Caco-2 (cell line): ENCODE measurements at places on chromosomes 7 and 10. TPM values are rescaled to one million over a fixed set of nuclear protein-coding genes. Genes with fewer than 3 reads are reported as not detected.

DNA sequence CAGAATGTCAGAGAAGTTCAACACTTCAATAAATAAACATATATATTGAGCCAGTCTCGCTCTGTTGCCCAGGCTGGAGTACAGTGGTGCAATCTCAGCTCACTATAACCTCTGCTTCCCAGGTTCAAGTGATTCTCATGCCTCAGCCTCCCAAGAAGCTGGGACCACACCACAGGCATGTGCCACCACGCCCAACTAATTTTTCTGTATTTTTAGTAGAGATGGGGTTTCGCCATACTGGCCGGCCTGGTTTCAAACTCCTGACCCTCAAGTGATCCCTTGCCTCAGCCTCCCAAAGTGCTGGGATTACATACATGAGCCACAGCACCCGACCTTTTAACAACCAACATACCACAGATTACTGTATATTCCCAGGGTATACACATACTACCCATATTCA is 134.2 kb downstream of the JMJD1C start:
- no peaks in the 10 kb centered on the region; the same call in 1 of the 2 replicates for H3K36me3 ChIP-seq
- H3K4me1 ChIP-seq: no peaks in the 10 kb centered on the region
- no peak for DNase-seq
- no peak overlapping the region for H3K4me3 ChIP-seq

GRCh38 chr7:115023219-115023618 is 101.3 kb downstream of the MDFIC start:
- H3K4me3 ChIP-seq: no peak overlapping the region
- H3K27me3 ChIP-seq: no peaks in the 10 kb centered on the region
- no peak overlapping the region for H3K27ac ChIP-seq
- H3K4me1 ChIP-seq: no peaks in the 10 kb centered on the region

- H3K36me3 ChIP-seq: no peaks in the 10 kb centered on the region
- no peak for DNase-seq
- H3K4me3 ChIP-seq: no peak overlapping the region
- no peak overlapping the region for H3K27ac ChIP-seq
Measured at GRCh38 chr10:24419066-24419465, 210.1 kb downstream of the KIAA1217 start.

DNA sequence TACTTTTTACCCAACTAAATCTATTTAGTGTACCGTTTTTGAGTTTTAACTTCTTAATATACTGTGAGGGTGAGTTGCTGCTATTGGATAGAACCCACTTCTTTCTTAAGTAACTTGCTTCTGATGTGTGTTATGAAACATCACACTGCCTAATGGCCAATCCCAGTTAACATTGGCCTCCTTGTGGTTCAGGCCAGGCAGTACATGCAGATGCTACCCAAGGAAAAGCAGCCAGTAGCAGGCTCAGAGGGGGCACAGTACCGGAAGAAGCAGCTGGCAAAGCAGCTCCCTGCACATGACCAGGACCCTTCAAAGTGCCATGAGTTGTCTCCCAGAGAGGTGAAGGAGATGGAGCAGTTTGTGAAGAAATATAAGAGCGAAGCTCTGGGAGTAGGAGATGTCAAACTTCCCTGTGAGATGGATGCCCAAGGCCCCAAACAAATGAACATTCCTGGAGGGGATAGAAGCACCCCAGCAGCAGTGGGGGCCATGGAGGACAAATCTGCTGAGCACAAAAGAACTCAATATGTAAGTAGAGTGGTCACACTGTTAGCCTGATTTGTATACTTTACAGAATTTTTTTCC is 39.7 kb downstream of the TES start:
- H3K36me3 ChIP-seq: 0 out of 2 replicates have a peak, but pooled peaks cover 3% of the 10 kb centered on the region
- H3K4me3 ChIP-seq: no peak overlapping the region
- peak; percentile 42 for DNase-seq
- H3K27me3 ChIP-seq: no peaks in the 10 kb centered on the region

- no peaks in the 10 kb centered on the region for H3K36me3 ChIP-seq
- H3K4me3 ChIP-seq: no peak overlapping the region
- no peaks in the 10 kb centered on the region for H3K4me1 ChIP-seq
Measured at GRCh38 chr10:96501985-96502384, 11.7 kb downstream of the TLL2 start.

DNA sequence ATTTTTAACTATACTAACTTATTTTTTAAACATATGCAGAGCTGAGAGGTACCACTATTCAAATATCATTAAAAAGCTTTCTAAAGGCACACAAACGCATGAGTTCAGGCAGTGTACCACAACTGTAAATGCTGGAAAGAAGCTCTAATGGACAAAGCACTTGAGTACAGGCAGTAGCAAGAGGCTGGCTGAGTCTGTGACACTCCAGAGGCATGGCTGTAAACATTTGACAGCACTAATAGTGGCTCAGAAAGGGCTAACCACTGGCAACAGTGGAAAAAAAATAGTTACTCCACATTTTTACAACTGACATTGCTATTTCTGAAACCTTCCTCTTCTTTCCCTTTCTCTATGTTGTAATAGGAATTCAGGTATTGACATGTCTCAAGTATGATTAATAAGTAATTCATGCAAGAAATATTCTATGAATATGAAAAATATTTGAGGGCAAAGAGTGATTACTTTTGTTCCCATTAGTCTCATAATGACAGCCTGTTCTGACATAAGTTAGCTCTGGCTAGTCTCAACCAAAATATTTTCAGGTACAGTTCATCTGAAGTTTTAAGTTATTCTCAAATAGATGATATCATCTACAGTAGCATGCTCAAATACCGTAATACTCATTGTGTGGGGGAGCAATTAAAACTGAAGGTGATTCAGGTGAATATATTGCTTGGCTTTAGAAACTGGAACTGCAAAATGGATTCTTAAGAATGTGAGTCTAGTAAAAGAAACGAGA is 324.0 kb upstream of the POT1 start:
- no peak overlapping the region for H3K27ac ChIP-seq
- H3K27me3 ChIP-seq: no peaks in the 10 kb centered on the region
- H3K4me3 ChIP-seq: no peak overlapping the region
- DNase-seq: no peak

DNA sequence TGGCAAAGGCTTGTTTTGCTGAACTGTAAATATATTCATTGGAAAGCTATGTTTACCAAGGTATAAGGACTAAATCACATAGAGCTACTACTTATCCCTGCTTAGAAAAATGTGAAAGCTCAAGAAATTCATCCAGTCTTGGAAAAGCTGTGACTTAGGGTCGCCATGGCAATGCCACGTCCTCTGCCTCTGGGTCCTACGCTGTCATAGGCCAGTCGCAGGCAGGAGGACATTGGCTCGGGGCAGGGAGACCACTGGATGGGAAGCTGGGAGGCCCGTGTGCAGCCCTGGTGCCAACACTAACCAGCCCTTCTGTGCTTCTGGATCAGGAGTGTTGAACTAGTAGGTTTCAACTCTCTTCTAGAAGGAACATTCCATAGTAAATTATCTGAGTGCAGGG is 67.3 kb upstream of the PDZD8 start:
- H3K4me3 ChIP-seq: no peak overlapping the region
- H3K27ac ChIP-seq: no peak overlapping the region
- H3K36me3 ChIP-seq: no peaks in the 10 kb centered on the region
- no peaks in the 10 kb centered on the region for H3K4me1 ChIP-seq
- DNase-seq: no peak

GRCh38 chr7:149670288-149670687 is 103.1 kb downstream of the ZNF467 start:
- H3K4me3 ChIP-seq: no peak overlapping the region
- no peak overlapping the region for H3K27ac ChIP-seq
- no peaks in the 10 kb centered on the region for H3K36me3 ChIP-seq
- H3K27me3 ChIP-seq: no peaks in the 10 kb centered on the region; the same call in 1 of the 2 replicates

PDZD7 gene
- total RNA-seq: 1.4 and 1.5 TPM in 2 replicates

DNA sequence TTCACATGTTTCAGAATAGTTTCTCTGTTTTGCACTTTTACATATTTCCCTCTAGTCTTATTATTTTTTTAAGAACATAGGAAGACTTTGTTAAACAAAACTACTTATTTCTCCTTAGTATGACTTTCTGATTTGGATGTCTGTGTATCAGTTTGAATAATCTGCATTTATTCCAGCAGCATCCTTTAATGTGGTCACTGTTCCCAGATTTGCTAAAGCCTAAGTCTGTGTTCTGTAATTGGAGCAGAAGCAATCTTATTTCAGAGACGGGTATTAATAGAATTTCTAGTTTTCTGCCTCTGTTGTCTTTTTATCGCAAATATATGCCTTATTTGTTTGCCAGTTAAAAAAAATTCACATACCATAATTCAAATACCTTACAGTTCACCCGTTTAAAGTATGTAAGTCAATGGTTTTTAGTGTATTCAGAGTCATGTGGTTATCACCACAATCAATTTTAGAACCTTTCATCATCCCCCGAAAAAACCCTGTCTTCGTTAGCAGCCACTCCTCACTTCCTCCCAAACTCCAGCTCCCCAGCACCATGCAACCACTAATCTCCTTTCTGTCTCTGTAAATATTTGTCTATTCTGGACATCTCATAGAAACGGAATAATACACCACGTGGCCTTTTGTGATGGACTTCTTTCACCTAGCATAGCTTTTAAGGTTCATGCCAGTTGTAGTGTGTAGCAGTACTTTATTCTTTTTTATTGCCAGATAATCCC is 58.7 kb downstream of the INPP5F start:
- no peak for DNase-seq
- H3K4me3 ChIP-seq: no peak overlapping the region
- no peaks in the 10 kb centered on the region for H3K27me3 ChIP-seq
- H3K27ac ChIP-seq: peak overlapping the region; percentile 96
- peaks cover 35% of the 10 kb centered on the region for H3K4me1 ChIP-seq

LBX1 gene
- total RNA-seq: not detected in 2 replicates

DNA sequence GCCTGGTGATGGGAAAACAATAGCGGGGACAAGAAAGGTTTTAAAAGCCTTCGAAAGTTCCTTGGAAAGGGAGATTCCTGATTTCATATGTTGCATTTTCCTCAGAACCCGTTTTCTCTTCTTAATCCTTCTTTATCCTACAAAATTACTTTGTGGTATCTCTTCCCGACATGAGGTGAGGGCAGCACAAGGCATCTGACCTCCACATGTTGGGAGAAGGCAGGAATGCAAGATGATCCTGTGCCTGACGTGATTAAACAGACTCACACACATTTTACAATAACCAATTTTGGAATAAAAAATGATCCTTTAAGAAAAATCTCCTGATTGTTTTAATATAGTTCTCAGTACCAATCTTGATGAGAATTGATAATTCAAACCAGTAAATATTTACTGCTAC is 153.3 kb upstream of the MKLN1 start:
- no peak for DNase-seq
- no peaks in the 10 kb centered on the region for H3K27me3 ChIP-seq
- H3K4me3 ChIP-seq: no peak overlapping the region
- H3K4me1 ChIP-seq: no peaks in the 10 kb centered on the region
- H3K27ac ChIP-seq: no peak overlapping the region

DNA sequence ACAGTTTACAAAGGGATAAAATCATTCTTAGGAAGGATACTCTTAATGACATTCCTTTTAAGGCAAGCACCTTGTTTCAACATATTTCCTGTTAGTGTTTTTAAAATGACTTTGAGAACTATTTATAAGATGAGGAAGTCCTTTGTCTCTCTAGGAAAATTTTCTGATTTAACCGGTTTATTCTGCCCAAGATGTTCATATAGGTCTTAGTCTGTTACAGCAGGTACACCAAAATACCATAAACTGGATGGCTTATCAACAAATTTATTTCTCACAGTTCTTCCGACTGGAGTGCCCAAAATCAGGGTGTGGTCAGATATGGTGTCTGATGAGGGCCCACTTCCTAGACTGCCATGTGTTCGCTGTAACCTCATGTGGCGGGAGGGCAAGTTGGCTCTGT is 77.9 kb downstream of the GSAP start:
- no peaks in the 10 kb centered on the region for H3K27me3 ChIP-seq
- H3K4me3 ChIP-seq: no peak overlapping the region
- peaks cover 24% of the 10 kb centered on the region for H3K4me1 ChIP-seq
- DNase-seq: no peak
- no peak overlapping the region for H3K27ac ChIP-seq

TMEM178B gene
- total RNA-seq: 0.02 and 0.11 TPM in 2 replicates

- no peak overlapping the region for H3K4me3 ChIP-seq
- no peaks in the 10 kb centered on the region; the same call in 1 of the 2 replicates for H3K36me3 ChIP-seq
- DNase-seq: peak; percentile 53
- peak overlapping the region; percentile 85 for H3K27ac ChIP-seq
Measured at GRCh38 chr7:100570954-100571828, 2.5 kb downstream of the SAP25 start.

CLCN1 gene
- 1.8 and 1.9 TPM in 2 replicates for total RNA-seq

RPP38 gene
- 40.1 and 40.7 TPM in 2 replicates for total RNA-seq

GRCh38 chr7:105650382-105650970 is 69.2 kb upstream of the EFCAB10 start:
- H3K36me3 ChIP-seq: no peaks in the 10 kb centered on the region
- DNase-seq: no peak
- no peaks in the 10 kb centered on the region for H3K27me3 ChIP-seq
- H3K4me3 ChIP-seq: no peak overlapping the region
- H3K27ac ChIP-seq: no peak overlapping the region

DNA sequence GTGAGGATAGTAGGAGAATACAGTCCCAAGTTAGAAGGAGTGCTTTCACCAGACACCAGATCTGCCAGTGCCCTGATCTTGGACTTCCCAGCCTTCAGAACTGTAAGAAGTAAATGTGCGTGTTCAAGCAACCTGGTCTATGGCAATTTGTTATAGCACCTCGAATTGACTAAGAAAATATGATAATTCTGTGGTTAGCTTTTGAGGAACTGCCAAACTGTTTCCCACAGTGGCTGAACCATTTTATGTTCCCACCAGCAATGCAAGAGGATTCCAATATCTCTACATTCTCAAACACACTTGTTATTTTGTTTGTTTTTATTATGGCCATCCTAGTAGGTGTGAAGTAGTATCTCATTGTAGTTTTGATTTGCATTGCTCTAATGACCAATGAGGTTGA is 47.0 kb downstream of the RBM20 start:
- no peaks in the 10 kb centered on the region for H3K27me3 ChIP-seq
- H3K4me3 ChIP-seq: no peak overlapping the region
- H3K36me3 ChIP-seq: no peaks in the 10 kb centered on the region
- no peak for DNase-seq
- 0 out of 2 replicates have a peak, but pooled peaks cover 4% of the 10 kb centered on the region for H3K4me1 ChIP-seq

DNA sequence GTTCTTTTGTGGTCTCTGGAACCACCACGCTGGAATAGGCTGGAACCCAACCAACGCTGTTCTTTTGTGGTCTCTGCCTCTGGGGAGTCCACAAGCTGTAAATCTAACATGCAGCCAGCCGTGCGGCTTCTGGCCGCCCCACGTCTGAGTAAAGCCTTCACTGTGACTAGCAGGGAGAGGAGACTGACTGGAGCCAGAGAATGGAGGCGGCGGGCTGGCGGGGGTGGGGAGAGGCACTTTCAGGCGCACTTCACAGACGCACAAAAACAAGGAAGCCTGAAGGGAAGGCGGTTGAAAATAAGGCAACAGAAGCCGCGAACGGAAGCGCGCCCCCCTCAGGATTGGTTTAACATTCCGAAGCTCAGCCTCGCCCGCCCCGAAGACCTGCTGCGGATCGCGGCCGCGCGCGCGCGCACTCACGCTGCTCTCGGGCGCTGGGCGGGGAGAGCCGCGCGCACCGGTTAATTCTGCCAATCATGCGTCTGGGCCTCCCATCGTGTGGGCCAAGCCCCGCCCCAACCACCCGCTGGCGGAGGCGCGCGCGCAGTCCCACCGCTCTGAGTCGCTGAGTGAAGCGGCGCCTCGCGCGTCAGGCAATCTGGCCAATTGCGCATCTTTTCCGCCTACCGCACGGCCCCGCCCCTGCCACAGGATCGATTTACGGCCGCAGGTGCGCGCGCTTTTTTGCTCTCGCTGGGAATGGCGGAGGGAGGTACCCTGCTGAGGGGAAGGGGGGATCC is at the start of gene SFR1:
Gene SFR1 (plus strand): TSS at position 687 of the 740 bp plus-strand sequence. CDS start 13 bp downstream, at position 700.
- peak within 1 kb of the TSS; percentile 92 for H3K4me3 ChIP-seq
- no peaks in the 10 kb centered on the region; the same call in 1 of the 2 replicates for H3K36me3 ChIP-seq
- no peaks in the 10 kb centered on the region for H3K27me3 ChIP-seq
- DNase-seq: peak; percentile 98
